ENCODE measurements at places on chromosomes 1 and 21.

DNA sequence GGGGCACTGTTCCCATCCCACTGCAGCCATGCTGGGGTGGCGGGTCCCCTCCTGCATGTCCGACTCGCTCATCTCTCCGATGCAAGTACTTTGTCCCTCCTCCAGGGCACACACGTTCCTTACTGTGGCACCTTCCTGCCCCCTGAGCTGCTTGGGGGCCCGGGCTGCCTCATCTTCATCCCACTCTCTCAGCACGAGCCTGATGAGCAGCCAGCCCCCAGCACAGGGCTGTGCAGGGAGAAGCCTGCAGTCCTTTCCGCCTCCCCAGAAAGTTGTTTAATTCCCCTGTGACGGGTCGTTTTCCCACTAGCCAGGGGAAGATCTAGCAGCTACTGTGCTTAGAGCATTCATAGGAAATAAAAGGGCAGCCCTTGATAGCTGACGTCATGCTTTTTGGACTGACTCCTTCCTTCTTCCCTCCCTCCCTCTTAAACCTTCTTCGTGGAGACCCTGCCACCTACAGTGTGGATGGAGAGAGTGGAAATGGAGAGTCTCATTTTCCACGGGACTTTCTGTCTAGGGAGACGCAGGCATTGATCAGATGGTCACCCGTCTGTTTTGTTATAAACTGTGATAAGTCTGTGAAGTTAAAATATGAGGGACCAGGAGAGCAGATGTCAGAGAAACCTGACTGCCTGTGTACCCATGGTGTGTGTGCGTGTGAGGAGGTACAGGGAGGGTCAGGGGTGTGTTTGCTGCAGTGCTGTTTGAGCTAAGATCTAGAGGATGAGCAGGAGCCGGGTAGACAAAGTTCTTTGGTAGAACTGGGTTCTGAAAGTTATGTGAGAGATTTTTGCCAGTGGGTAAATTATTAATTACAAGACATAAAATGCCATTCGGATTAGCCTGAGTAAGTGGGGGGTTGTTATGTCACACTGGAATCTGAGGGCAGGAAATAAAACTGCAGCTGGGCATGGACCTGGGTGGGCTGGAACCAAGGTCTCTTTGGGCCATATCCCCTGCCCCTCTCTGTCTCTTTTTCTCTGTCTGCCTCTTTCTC lies 34.3 kb downstream of the GPR137B start:
- no peaks in the 10 kb centered on the region for H3K27me3 ChIP-seq
- H3K4me3 ChIP-seq = no peak overlapping the region
- H3K4me1 ChIP-seq = no peaks in the 10 kb centered on the region
- no peak overlapping the region for H3K27ac ChIP-seq
- DNase-seq = no peak
- peaks cover 10% of the 10 kb centered on the region for H3K36me3 ChIP-seq

GRCh38 chr1:59333626-59334277 lies 36.9 kb downstream of the FGGY start:
- H3K36me3 ChIP-seq = no peaks in the 10 kb centered on the region

- H3K27ac ChIP-seq = no peak overlapping the region
- H3K4me1 ChIP-seq = no peaks in the 10 kb centered on the region
- no peak overlapping the region for H3K4me3 ChIP-seq
- no peaks in the 10 kb centered on the region for H3K27me3 ChIP-seq
- H3K36me3 ChIP-seq = peaks cover 28% of the 10 kb centered on the region
Observed at GRCh38 chr1:26932531-26932930, 11.0 kb downstream of the NUDC start.

DNA sequence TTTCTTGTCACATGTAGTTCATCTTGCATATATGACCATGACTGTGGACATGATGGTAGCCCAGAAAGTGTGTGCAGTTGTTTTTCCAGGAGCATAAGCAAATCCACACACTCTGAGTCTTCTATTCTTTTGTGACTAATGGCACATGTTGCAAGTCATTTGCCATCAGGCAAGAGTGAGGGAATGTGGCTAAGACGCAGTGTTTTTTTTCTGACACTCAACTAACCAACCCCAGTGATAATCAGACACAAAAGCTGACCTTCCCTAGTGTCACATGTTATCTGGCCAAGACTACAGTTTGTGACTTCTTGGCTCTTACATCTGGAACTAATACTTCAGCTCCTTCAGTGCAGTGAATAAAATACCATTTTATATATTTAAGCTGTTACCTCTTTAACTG lies 108.8 kb downstream of the ITSN1 start:
- H3K36me3 ChIP-seq = no peaks in the 10 kb centered on the region
- H3K4me1 ChIP-seq = no peaks in the 10 kb centered on the region
- no peak overlapping the region for H3K4me3 ChIP-seq
- DNase-seq = no peak
- no peak overlapping the region for H3K27ac ChIP-seq

- H3K27me3 ChIP-seq = peaks cover 2% of the 10 kb centered on the region
- no peak for DNase-seq
- H3K36me3 ChIP-seq = no peaks in the 10 kb centered on the region
Observed at GRCh38 chr1:99396389-99396788, 132.1 kb downstream of the PLPPR4 start.

All from common myeloid progenitor, CD34-positive (primary cell).